GM06990 (cell line): ENCODE measurements at places on chromosomes 4 and X.

- no peak for DNase-seq
Observed at GRCh38 chr4:127985989-127986388, 20.8 kb downstream of the ABHD18 start.

GRCh38 chrX:66200855-66201795 is 37.1 kb downstream of the HEPH start:
- no peak for DNase-seq

- DNase-seq: no peak
Observed at GRCh38 chrX:37995428-37995827, 10.9 kb upstream of the SYTL5 start.

DNA sequence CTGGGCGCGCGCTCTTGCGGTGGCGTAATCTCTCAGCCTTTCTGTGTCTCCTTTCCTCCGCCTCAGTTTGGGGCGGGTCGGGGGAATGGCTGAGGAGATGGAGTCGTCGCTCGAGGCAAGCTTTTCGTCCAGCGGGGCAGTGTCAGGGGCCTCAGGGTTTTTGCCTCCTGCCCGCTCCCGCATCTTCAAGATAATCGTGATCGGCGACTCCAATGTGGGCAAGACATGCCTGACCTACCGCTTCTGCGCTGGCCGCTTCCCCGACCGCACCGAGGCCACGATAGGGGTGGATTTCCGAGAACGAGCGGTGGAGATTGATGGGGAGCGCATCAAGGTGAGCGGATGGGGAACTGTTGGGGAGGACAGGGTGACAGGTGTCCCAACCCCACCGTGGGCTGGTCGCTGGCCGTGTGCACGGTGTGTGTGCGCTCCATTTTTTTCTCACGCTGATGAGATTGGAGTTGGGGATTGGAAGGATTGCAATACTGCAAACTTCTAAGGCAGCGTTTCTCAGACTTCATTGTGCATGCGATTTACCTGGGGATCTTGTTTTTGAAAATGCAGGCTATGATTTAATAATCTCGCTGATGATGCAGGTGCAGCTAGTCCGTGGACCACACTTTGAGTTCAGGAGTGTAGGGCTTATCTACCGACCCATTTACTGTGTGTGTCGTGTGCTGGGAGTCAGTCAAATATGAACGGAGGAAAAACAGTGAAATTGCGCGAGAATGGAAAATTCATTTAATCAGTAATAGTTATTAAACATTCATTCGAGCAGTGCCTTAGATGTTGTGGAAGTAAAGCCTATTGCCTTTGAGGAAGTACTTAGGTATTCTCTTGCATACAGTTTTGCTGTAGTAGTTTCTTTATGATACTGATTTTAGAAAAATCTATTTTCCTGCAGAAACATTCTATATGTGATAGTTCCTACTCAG is at the start of gene RAB33B:
Gene RAB33B (plus strand): TSS at position 11 of the 935 bp plus-strand sequence. CDS start 75 bp downstream, at position 86.
- DNase-seq: no peak

DNA sequence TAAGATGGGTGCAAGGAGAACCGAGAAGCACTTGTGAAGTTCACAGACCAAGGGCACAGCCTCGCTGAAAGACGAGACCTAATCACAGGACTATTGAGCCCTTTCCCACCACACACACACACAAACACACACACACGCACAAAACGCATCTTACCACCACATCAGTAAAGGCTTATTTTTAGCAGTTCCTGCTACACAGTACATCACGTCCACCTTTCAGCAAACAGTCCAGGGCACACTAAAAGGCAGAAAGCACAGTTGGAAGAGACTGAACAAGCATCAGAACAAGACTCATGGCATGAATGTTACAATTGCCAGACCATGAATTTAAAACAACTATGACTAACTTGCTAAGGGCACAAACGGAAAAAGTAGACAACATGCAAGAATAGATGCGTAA is 83.6 kb upstream of the MAPK10 start:
- no peak for DNase-seq

DNA sequence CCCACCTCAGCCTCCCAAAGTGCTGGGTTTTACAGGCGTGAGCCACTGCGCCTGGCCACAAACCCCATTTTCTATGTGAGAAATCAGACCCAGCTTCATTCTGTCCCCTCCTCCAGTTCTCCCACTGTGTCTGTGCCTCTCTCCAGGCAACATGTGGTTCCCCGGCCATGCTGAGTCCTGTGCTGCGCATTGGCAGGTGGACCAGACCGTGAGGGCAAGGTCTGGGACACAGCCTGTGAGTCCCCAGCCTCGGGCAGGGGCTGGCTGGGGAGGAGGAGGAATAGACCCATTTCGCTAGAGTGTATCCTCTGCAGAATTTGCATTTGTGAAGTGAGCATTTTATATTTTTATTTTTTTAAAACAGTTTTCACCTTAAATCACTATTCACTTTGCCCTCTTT is 21.5 kb upstream of the CLDN24 start:
- no peak for DNase-seq
